ENCODE measurements at places on chromosomes 1 and 21. TPM values are rescaled to one million over a fixed set of nuclear protein-coding genes. Genes with fewer than 3 reads are reported as not detected.

- H3K36me3 ChIP-seq: no peaks in the 10 kb centered on the region
- peaks cover 5% of the 10 kb centered on the region for H3K27me3 ChIP-seq
- no peak for DNase-seq
Observed at GRCh38 chr1:2855206-2856065, 53.9 kb upstream of the TTC34 start.

The PRRX1 gene
- total RNA-seq: not detected

The LCE1B gene
- not detected for total RNA-seq

DNA sequence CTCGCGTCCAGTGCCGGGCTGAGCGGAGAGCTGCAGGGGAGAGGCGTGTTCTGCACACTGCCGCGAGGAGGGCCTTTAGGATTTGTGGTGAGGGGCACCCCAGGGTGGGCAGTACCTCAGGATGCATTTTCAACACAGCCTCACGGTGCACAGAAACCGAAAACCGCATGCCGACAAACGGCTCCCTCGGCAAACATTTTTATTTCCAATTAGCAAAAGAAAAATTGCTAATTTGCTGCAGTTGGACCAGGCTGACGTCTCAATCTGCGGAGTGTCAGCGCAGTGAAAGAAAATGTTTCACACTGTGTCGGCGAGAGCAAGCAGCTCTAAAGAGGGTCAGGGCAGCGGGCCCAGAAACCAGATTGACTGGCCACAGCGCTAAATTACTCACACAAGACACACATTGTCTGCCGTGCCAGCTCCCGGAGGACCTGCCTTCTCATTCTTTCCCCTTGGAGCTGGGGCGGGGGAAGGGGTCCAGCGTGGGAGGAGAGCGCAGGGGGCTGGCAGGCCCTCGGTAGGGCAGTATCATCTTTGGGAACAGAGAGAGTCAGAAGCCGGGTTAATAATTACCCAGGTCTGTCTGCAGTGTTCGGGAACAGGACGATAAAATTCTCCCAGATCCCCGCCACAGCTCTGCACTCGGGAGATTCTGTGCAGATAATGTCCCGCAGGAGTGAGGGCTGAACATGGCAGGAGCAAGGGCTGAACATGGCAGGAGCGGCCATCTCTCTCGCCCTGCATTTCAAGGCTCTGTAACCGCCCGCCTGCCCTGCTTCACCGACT is 150.2 kb downstream of the PRDM16 start:
- H3K27me3 ChIP-seq: no peaks in the 10 kb centered on the region
- peak; percentile 89 for DNase-seq
- peaks cover 56% of the 10 kb centered on the region for H3K4me1 ChIP-seq
- H3K4me3 ChIP-seq: peak overlapping the region; percentile 43
- peak overlapping the region; percentile 57 for H3K27ac ChIP-seq

The ACTRT2 gene
- not detected for total RNA-seq

- H3K4me1 ChIP-seq: 0 out of 2 replicates have a peak, but pooled peaks cover 4% of the 10 kb centered on the region
- no peak overlapping the region for H3K27ac ChIP-seq
- no peak for DNase-seq
- H3K4me3 ChIP-seq: no peak overlapping the region
Observed at GRCh38 chr1:24198766-24199165, 11.7 kb upstream of the IFNLR1 start.

The FMO2 gene
- total RNA-seq: not detected

DNA sequence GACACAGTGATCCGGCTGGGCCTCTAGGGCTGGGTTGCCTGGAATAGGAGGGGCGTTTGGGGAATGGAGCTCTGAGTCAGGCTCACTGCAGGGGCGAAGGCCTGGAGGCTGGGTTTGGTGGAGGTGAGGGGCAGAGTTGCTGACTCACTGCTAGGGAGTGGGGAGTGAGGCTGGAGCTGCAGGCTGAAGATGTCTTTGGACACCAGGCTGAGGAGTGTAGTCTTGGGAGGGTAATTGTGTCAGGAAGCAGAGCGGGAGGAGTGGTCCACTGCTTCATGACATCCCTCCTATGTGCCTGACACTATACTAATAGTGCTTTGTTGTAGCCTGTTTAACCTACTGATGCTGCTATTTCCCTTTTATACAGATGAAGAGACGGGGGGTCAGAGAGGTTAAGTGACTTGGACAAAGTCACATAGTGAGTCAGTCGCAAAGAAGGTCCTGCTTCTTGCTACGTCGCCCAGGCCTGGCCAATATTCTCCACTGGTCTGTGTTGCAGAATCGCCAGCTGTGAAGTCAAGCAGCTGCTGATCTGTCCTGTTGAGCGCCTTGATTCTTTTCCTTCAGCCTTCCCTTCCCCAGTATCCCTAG is 13.6 kb downstream of the ACTL8 start:
- no peak overlapping the region for H3K27ac ChIP-seq
- no peaks in the 10 kb centered on the region for H3K36me3 ChIP-seq
- H3K4me1 ChIP-seq: no peaks in the 10 kb centered on the region
- no peak for DNase-seq
- no peak overlapping the region for H3K4me3 ChIP-seq
- peaks cover 43% of the 10 kb centered on the region for H3K27me3 ChIP-seq

GRCh38 chr1:6975331-6976043 is 190.2 kb downstream of the CAMTA1 start:
- H3K36me3 ChIP-seq: no peaks in the 10 kb centered on the region
- H3K27me3 ChIP-seq: peaks cover 55% of the 10 kb centered on the region
- H3K4me1 ChIP-seq: no peaks in the 10 kb centered on the region
- no peak overlapping the region for H3K4me3 ChIP-seq
- DNase-seq: no peak
- no peak overlapping the region for H3K27ac ChIP-seq

DNA sequence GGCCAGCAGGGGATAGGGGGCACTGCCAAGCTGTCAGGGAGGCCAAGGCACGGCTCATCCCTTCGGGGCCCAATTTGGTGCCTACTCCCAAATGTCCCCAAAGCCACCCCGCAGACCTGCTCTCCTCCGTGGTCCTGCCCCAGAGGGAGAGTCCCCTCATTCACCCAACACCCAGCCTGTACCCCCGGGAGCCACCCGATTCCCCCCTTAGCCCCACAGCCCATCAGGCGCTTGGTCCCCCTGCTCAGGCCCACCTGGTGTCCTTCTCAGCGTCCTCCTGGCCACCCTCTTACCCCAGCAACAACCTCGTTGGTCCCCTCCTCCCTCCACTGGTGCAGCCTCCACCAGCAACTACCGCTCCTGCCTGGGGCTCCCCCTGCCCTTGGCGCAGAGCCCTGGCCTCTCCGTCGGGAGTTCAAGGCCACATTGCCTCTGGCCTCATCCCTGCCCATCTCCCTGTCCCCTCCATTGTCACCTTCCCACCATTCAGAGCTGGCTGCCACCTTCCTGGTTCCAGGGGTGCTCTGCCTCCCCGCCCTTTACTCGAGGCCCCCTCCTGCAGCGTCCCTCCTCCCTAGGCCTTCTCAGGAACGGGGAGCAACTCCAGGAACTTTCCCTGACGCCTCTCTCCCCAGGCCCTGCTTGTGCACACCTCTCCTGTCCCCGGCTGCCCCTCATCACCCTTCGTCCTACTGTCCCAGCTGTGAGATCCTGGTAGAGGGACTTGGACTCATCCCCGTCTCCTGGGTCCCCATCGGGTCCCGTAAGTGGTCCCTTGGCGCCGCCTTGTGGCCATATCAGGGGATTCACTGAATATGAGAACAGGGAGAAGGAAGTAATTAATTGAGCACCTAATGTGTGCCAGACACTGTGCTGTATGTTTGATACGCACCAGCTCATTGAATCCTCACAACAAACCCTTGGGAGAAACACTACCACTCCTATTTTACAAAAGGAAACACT is 73.9 kb downstream of the RAP1GAP start:
- peak; percentile 49 for DNase-seq
- peaks cover 25% of the 10 kb centered on the region for H3K4me1 ChIP-seq
- no peak overlapping the region for H3K4me3 ChIP-seq
- peaks cover 4% of the 10 kb centered on the region for H3K36me3 ChIP-seq
- H3K27ac ChIP-seq: no peak overlapping the region

DNA sequence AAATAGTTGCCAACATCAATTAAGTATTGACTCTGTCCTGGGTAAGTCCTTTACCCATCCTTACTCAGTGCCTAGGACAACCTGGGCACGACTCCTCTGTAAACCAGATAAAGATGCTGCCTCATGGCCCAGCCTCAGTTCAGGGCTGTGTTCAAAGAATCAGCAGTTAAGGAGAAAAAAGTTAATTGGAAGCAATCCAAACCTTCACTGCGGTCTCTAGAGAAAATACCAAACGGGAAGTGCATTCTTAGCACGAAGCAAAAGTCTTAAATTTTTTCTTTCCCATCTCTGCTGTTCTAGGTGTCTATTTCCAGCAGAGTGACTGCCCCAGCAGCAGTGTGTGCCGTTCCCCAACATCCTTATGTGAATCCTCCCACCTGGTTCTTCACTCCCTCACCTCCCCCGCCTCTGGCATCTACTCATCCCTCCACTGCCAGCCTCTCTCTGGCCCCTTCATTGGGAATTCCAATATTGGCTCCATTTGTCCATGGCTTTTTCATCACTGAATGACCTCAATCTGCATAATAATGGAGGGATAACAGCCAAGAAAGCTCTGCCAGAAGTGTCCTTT is 23.2 kb downstream of the KANK4 start:
- no peak overlapping the region for H3K4me3 ChIP-seq
- no peaks in the 10 kb centered on the region for H3K27me3 ChIP-seq
- H3K36me3 ChIP-seq: peaks cover 3% of the 10 kb centered on the region
- peaks cover 28% of the 10 kb centered on the region for H3K4me1 ChIP-seq
- DNase-seq: no peak

GRCh38 chr1:197101978-197102377 is 34.9 kb upstream of the F13B start:
- H3K27me3 ChIP-seq: no peaks in the 10 kb centered on the region
- no peaks in the 10 kb centered on the region for H3K4me1 ChIP-seq
- peaks cover 2% of the 10 kb centered on the region for H3K36me3 ChIP-seq
- no peak overlapping the region for H3K4me3 ChIP-seq
- H3K27ac ChIP-seq: no peak overlapping the region
- DNase-seq: no peak

GRCh38 chr1:31663622-31664452 is 19.2 kb upstream of the PEF1 start:
- H3K27me3 ChIP-seq: no peaks in the 10 kb centered on the region
- no peak overlapping the region for H3K4me3 ChIP-seq
- peak; percentile 28 for DNase-seq

DNA sequence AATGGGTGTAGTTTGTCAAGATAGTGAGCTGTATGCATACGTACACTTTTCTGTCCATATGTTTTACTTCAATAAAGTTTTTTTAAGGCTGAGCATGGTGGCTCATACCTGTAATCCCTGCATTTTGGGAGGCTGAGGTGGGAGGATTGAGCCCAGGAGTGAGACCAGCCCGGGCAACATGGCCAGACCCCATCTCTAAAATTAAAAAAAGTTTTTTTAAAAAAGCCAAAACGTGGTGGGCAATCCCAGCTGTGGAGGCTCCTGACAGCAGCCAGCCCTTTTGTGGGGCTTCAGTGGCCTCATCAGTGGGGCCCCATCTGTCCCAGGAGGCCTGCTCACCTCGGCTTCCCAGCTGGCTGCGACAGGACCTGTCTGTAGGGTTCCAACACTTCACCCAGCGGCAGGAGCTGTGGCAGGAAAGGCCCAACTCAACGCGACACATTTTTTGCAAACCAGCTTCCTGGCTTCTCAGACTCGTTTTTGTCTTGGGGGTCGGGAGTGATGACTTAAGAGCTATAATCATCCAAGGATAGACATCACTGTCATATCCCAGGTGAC is 56.9 kb upstream of the LBR start:
- H3K27ac ChIP-seq: no peak overlapping the region
- no peaks in the 10 kb centered on the region for H3K36me3 ChIP-seq
- no peak overlapping the region for H3K4me3 ChIP-seq

- no peaks in the 10 kb centered on the region for H3K36me3 ChIP-seq
- peaks cover 58% of the 10 kb centered on the region for H3K4me1 ChIP-seq
- no peaks in the 10 kb centered on the region for H3K27me3 ChIP-seq
- DNase-seq: no peak
- no peak overlapping the region for H3K4me3 ChIP-seq
Observed at GRCh38 chr1:228812961-228813360, 77.7 kb downstream of the RHOU start.

DNA sequence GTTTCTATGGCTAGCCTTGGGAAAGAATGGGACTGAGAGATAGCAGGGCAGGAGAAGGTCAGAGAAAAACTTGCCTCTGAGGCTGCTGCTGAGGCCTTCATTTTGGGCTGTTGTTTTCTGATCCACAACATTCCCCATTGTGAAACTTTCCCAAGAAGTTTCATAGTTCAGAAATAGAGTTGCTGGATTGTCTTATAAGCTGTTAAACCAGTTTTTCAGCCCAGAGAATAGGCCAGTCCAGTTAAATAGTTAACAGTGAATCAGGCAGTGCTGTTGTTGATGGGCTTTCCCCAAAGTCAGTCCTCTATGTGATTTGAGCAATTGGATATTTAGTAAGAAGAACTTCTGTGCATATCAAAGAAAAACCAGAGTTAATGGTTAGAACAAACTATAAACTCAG is 77.0 kb downstream of the C21orf91 start:
- H3K4me1 ChIP-seq: no peaks in the 10 kb centered on the region
- no peaks in the 10 kb centered on the region for H3K36me3 ChIP-seq
- peaks cover 4% of the 10 kb centered on the region for H3K27me3 ChIP-seq

The SNRPE gene
- 397 TPM for total RNA-seq

GRCh38 chr1:207286786-207287468 is 34.6 kb upstream of the CD55 start:
- H3K27ac ChIP-seq: no peak overlapping the region
- H3K4me3 ChIP-seq: no peak overlapping the region
- no peaks in the 10 kb centered on the region for H3K4me1 ChIP-seq
- DNase-seq: no peak
- no peaks in the 10 kb centered on the region for H3K27me3 ChIP-seq

The SPRR2G gene
- not detected for total RNA-seq

The CXADR gene
- total RNA-seq: 57.0 TPM

Data from HepG2 (cell line).